IMR-90 (cell line): ENCODE measurements at places on chromosomes 7 and 10. TPM values are rescaled to one million over a fixed set of nuclear protein-coding genes. Genes with fewer than 3 reads are reported as not detected.

- peak; percentile 88 for DNase-seq
Measured at GRCh38 chr10:121804460-121804859, 123.4 kb downstream of the ATE1 start.

GRCh38 chr10:70312972-70313371 lies 29.2 kb upstream of the NPFFR1 start:
- peak; percentile 29 for DNase-seq

The AKR1C3 gene
- polyA plus RNA-seq, result 0.22 and 0.51 TPM in 2 replicates

DNA sequence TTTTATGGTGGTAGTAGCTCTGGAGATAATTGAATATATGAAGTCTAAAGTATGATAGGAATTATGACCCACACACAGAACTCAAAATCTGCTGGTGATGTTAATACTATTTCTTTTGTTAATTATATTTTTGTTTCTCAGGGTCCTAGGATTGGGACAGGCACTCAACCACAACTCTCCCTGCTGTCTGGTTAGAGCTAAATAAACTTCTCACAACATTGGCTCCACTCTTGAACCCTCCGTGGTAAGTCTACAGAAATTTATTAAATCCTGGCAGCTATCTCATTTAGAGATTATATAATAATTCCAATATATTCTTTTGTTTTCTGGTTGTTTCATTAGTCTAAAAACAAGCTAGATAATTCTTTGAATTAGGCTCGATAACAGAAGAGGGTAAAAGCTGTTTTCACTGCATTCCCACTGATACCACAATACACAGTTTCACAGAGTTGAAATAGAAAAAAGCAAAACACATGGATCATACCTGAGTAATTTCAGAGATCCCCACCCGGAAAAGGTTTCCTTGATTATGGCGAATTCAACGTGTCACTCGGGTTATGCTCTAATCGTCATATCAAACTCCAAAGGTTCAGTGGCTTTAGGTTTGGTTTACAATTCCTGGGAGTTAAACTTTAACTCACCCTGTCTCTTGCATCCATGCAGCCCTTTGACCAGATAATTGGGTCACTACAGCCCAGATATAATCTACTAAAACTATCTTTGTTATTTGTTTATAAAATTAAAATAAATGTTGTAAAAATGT lies at the start of gene A1CF:
A1CF (minus strand) TSS at position 531 of the 763 bp plus-strand sequence. CDS start 25,687 bp downstream, outside the sequence.
- no peak for DNase-seq

- DNase-seq, result no peak
Measured at GRCh38 chr7:120724448-120724847, 133.5 kb downstream of the TSPAN12 start.

GRCh38 chr7:48084727-48085432 lies 4.2 kb upstream of the UPP1 start:
- peak; percentile 99 for DNase-seq

DNA sequence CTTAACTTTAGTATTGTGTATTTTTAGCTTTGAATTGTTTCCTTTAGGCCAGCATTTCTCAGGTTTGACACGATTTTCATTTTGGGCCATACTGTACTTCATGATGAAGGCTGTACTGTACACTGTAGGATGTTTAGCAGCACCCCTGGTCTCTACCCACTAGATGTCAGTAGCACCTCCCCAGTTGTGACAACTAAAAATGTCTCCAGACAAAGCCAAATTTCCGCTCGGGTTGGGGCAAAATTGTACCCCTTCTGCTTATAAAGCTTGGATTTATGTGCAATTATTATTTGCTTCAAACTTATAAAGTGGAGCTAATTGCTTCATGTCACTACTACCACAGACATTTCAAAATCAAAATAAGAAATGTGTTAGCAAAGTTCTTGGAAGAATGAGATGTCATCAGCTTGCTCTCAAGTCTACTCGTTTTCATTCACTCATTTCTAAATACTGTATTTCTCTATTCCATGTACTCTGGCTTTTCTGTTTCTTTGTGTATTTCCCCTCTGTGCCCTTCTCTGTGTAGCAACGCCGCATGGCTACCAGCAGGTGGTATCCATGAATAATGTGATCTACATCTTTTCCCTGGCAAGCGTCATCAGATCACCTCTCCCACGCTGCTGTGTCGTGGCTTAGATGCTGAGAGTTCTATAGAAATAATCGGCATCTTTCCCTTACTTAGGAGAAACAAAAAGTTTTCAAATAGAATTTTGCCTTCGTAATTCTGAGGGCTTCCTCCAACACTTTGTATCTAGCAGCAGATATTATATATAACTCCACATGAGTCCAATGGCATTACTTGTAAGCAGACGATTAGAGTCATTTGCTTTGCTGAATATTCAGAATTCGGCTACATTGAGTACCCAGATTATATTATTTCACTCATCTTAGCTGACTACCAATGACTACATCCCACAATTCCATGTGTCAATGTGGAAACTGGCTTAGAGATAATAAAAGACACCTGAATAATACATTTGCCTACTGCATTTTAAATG lies 47.8 kb upstream of the CALCR start:
- DNase-seq, result peak; percentile 8

The AP4M1 gene
- polyA plus RNA-seq, result 20.5 and 21.4 TPM in 2 replicates

- DNase-seq, result no peak
Measured at GRCh38 chr7:43790006-43790405, 31.5 kb downstream of the BLVRA start.

The NKX2-3 gene
- polyA plus RNA-seq, result not detected in 2 replicates

DNA sequence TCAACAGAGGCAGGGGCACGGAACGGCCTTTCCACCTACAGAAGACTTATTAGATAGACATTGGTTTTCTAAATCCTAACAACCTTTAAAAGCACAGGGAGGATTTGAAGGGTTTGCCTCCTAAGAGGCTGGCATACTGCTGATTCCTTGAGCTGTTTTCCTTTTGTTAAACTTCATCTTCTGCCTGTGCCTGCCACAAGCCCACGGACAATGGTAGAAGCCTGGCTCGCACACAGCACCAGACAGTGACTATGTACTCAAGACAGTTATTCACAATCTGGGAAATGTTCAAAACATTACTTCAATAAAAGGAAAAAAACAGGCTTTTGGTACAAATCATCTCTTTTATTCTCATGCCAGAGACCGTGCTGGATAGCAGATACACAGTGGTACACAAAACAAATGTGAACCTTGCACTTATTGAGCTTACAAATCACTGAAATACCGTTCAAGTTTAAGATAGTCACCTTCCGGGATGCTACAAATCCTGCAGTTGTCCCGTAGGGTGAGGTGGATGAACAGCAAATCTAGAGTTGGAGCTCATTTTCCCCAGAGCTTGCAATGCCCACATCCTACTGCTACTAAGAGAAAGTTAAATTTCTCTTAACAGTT lies 63.9 kb downstream of the VPS41 start:
- DNase-seq, result no peak

GRCh38 chr7:35386816-35387706 lies 133.2 kb upstream of the TBX20 start:
- DNase-seq, result no peak

DNA sequence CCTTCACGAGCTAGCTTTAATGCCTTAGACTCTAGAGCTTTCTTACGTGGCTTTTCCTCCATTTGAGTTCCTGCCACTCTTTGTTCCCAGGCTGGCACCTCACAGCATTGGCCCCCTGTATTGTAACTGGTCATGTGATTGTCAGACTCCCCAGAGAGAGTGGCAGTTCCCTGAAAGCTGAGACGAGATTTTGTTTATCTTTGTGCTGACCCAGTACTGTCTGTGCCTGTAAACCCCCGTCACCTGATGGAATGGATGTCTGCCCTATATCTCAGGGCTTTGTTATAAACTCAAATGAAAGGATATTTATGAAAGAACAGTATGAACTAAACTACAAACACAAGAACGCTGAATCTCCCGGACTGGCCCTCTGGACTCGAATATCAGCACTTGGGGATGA lies 13.0 kb downstream of the NOBOX start:
- DNase-seq, result no peak

The BBIP1 gene
- 14.4 and 19.9 TPM in 2 replicates for polyA plus RNA-seq
